Myocyte (in vitro differentiated cells): ENCODE measurements at places on chromosomes 2 and 18. TPM values are rescaled to one million over a fixed set of nuclear protein-coding genes. Genes with fewer than 3 reads are reported as not detected.

Gene TRPM8
- total RNA-seq, result 1.4 and 3.5 TPM in 2 replicates

Gene SH3BP4
- total RNA-seq, result 20.0 and 27.4 TPM in 2 replicates

Gene UGT1A5
- not detected in 2 replicates for total RNA-seq

Gene MARCHF4
- 0.19 and 0.21 TPM in 2 replicates for total RNA-seq

Gene ATRAID
- total RNA-seq, result 188 and 203 TPM in 2 replicates

Gene SNRPD1
- 15.1 and 15.6 TPM in 2 replicates for total RNA-seq

Gene CD207
- 0.26 TPM in 1 of 2 replicates, not detected in the other for total RNA-seq

Gene LOXHD1
- total RNA-seq, result not detected in 2 replicates

Gene ANO7
- 0.45 TPM in 1 of 2 replicates, not detected in the other for total RNA-seq

Gene NDC80
- 0.31 and 1.6 TPM in 2 replicates for total RNA-seq

Gene CASP10
- 0.48 TPM in 1 of 2 replicates, not detected in the other for total RNA-seq

Gene UPP2
- total RNA-seq, result not detected in 2 replicates

Gene ANKRD30BL
- not detected in 2 replicates for total RNA-seq

Gene RESP18
- not detected in 2 replicates for total RNA-seq

Gene ACMSD
- total RNA-seq, result not detected in 2 replicates

Gene TUBB8B
- not detected in 2 replicates for total RNA-seq

Gene RTP5
- 0.08 TPM in 1 of 2 replicates, not detected in the other for total RNA-seq

Gene TSPYL6
- total RNA-seq, result not detected in 2 replicates

Gene SCTR
- total RNA-seq, result not detected in 2 replicates

Gene RND3
- 68.6 and 88.8 TPM in 2 replicates for total RNA-seq

Gene PSMA8
- total RNA-seq, result not detected in 2 replicates

Gene SPP2
- total RNA-seq, result not detected in 2 replicates

Gene SLC9A4
- 0.24 and 0.42 TPM in 2 replicates for total RNA-seq

Gene RAB31
- 18.7 and 19.0 TPM in 2 replicates for total RNA-seq

Gene ELOA2
- not detected in 2 replicates for total RNA-seq

Gene AQP12A
- total RNA-seq, result not detected in 2 replicates

Gene SERPINB3
- not detected in 2 replicates for total RNA-seq

Gene PROKR1
- total RNA-seq, result not detected in 2 replicates

Gene ALK
- total RNA-seq, result 0.27 TPM in 1 of 2 replicates, not detected in the other

Gene MEP1B
- total RNA-seq, result 0.08 TPM in 1 of 2 replicates, not detected in the other
